Activated naive CD4-positive, alpha-beta T cell treated with anti-CD3 and anti-CD28 coated beads, Interleukin-2, amount 50 U/mL, for 72 hours (primary cell): ENCODE measurements at places on chromosomes 3 and 15. TPM values are rescaled to one million over a fixed set of nuclear protein-coding genes. Genes with fewer than 3 reads are reported as not detected.

GRCh38 chr15:72902245-72902918 lies 118.8 kb upstream of the ADPGK start:
- DNase-seq = no peak

GRCh38 chr3:65026151-65026550 lies 338.4 kb upstream of the ADAMTS9 start:
- DNase-seq = no peak

DNA sequence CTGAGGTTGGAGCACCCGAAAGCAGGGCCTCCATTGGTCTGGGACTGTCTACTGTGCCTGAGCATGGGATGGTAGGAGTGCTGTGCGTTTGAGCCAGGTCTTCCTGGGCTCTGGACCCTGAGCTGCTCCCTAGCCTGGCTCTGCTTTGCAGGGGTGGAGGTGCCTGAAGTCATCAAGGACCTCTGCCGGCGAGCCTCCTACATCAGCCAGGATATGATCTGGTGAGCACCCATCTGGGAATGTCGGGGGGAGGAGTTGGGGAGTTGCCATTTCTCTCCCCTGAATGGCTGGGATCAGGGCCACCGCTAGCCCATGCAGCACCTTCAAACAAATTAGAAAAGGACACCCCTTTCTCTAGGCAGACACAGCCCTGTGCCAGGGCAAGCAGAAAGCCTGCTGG lies 20.7 kb downstream of the DUOX1 start:
- no peak for DNase-seq

- DNase-seq = no peak
Observed at GRCh38 chr3:149790268-149790667, 2.1 kb downstream of the ANKUB1 start.

DNA sequence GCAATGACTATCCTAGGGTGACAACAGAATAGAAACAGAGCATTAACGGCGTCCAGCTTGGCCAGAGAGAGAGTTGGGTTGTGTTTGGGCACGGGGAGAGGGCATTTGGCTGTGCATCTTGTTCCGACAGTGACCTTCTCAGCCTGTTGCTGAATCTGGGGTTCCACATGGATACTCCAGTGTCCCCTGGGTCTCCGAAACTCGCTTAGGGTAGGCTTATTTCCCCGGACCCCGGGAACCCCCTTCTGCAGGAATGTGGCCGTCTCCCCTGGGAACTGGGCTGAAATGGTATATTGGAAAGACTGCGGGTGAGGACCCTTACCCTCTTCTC lies 7.9 kb downstream of the SHOX2 start:
- DNase-seq = no peak

- no peak for DNase-seq
Observed at GRCh38 chr3:174023421-174023820, 625.9 kb downstream of the NLGN1 start.

Gene DAZL
- not detected for total RNA-seq

- DNase-seq = no peak
Observed at GRCh38 chr3:131353986-131354385, 27.6 kb upstream of the NUDT16 start.

Gene TMCO5A
- total RNA-seq = not detected

Gene GOLGA6L4
- 0.80 TPM for total RNA-seq
